NCI-H774 (cell line): ENCODE measurements at places on chromosomes 6 and 20.

- no peak for DNase-seq
Observed at GRCh38 chr20:46030284-46031013, 1.4 kb downstream of the SLC12A5 start.

DNA sequence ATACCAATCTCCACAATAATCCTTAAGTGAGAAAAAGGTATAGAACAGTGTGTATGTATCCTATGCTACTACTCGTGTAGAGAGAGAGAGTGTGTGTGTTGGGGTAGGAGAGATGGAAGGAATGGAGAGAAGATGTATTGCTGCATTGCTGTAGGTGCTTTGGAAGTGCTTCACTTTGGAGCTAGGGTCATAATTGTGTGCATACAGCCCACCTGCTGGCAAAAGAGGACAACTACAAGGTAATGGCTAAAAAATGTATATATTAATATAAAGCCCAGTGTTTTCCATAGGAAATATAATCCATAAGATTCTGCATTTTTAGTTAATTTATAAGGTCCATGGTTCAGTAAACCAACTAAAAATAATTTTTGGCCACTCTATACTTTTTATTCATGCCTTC, 36.1 kb downstream of the SERAC1 start:
- no peak for DNase-seq

- no peak for DNase-seq
Observed at GRCh38 chr20:48718786-48719578, 108.8 kb downstream of the PREX1 start.

DNA sequence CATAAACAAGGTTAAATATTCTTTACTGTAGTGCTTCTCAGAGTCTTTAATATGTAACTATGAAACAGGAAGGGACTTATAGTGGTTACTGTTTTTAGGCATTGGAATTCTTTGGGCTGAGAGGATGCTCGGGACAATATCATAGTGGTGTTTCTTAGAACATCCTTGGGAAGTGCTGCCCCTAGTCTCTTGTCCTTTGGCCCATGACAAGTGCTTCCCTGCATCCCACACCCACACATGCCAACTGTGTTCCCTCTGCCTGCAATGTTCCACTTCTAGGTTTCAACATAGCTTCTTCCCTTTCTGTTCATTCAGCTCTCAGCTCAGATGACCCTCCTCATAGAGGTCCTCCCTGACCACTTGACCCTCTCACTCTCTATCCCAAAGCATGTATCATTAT, 37.6 kb downstream of the CFAP61 start:
- no peak for DNase-seq

- peak; percentile 58 for DNase-seq
Observed at GRCh38 chr20:43507150-43508080, at the start of gene L3MBTL1. TSS of gene L3MBTL1 (plus strand) at chr20:43507697. CDS start at chr20:43513504, 5,807 bp downstream.

GRCh38 chr20:31640259-31640658, 2.5 kb downstream of the COX4I2 start:
- no peak for DNase-seq

- no peak for DNase-seq
Observed at GRCh38 chr6:91560409-91560808, 973.5 kb upstream of the MAP3K7 start.

GRCh38 chr6:22026164-22026678, 270.6 kb downstream of the PRL start:
- no peak for DNase-seq

- DNase-seq: no peak
Observed at GRCh38 chr6:40754461-40755045, 167.4 kb upstream of the LRFN2 start.

GRCh38 chr6:107103082-107103481, 12.2 kb downstream of the BEND3 start:
- DNase-seq: no peak

GRCh38 chr20:50794181-50794845, 548 bp upstream of the BCAS4 start:
- DNase-seq: no peak

GRCh38 chr6:41286544-41287346, at the start of gene TREM1:
TSS of gene TREM1 (minus strand) at chr6:41286682. CDS start at chr6:41286655, 27 bp downstream.
- DNase-seq: no peak

GRCh38 chr6:165010556-165011535, 298.6 kb downstream of the C6orf118 start:
- DNase-seq: no peak

DNA sequence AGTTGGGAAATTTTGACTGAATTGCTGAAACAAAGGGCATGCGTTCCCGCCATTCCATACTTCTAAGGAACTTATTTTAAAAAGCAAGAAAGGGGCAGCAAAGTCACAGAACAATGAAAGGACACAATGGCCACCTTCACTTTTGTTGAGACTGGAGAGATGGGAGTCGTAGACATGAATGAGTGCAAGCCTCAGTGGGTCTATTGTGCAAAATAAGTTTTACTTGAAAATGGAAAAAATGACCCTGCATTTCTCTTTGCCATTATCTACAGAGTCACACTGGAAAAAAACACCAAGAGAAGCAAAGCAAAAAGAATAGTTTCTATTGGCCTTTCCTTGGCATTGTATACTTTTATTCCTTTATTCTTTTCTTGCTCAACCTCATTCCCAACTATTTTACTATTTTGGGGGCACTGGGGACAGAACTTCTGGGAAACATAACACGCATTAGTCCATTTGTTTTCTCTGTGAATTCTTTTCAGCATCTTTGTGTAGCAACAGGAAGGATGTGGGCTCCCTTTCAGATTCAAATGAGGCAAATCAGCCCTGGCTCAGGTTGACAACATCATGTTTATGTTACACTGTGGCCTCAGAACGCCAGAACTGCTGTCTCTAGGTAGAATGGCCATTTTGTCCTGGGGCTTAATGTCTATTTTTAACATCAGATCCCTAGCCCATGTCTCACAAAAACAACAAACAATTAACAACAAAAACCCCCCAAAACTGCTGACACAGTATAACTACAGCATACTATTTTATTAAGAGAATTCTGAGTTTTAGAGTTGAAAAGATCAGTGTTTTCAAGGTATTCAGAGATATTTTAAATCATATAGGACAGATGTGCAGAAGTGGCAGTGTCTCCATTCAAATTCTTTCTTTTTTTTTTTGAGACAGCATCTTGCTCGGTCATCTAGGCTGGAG, 122.2 kb downstream of the FYN start:
- no peak for DNase-seq
